ENCODE measurements at places on chromosomes 13 and 19. TPM values are rescaled to one million over a fixed set of nuclear protein-coding genes. Genes with fewer than 3 reads are reported as not detected.

- no peaks in the 10 kb centered on the region for H3K27me3 ChIP-seq
- H3K4me1 ChIP-seq, result no peaks in the 10 kb centered on the region
- DNase-seq, result no peak
- H3K36me3 ChIP-seq, result no peaks in the 10 kb centered on the region
- H3K27ac ChIP-seq, result no peak overlapping the region
- H3K4me3 ChIP-seq, result no peak overlapping the region
Measured at GRCh38 chr13:47484548-47484947, 516.5 kb downstream of the SUCLA2 start.

The NTF4 gene
- not detected for total RNA-seq

DNA sequence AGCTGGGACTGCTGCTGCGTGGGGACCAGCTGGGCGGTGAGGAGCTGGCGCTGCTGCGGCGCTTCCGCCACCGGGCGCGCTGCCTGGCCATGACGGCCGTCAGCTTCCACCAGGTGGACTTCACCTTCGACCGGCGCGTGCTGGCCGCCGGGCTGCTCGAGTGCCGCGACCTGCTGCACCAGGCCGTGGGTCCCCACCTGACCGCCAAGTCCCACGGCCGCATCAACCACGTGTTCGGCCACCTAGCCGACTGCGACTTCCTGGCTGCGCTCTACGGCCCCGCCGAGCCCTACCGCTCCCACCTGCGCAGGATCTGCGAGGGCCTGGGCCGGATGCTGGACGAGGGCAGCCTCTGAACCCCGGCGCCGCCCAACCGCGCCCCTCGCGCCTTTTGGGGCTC, 12.8 kb downstream of the TNFAIP8L1 start:
- no peaks in the 10 kb centered on the region for H3K27me3 ChIP-seq
- H3K4me3 ChIP-seq, result no peak overlapping the region
- H3K4me1 ChIP-seq, result no peaks in the 10 kb centered on the region

The ERICH6B gene
- total RNA-seq, result not detected

GRCh38 chr13:76148926-76149325, 512.8 kb downstream of the LMO7 start:
- H3K27ac ChIP-seq, result no peak overlapping the region
- H3K4me1 ChIP-seq, result no peaks in the 10 kb centered on the region
- H3K27me3 ChIP-seq, result no peaks in the 10 kb centered on the region
- no peak overlapping the region for H3K4me3 ChIP-seq
- H3K36me3 ChIP-seq, result no peaks in the 10 kb centered on the region

GRCh38 chr13:50928659-50929462, 19.3 kb downstream of the RNASEH2B start:
- peaks cover 13% of the 10 kb centered on the region for H3K36me3 ChIP-seq
- H3K27ac ChIP-seq, result no peak overlapping the region
- no peak for DNase-seq
- no peaks in the 10 kb centered on the region for H3K4me1 ChIP-seq

The SYNE4 gene
- not detected for total RNA-seq

GRCh38 chr19:5681391-5682106, 722 bp downstream of the HSD11B1L start:
- H3K4me1 ChIP-seq, result peaks cover 12% of the 10 kb centered on the region
- H3K27ac ChIP-seq, result no peak overlapping the region
- no peaks in the 10 kb centered on the region for H3K36me3 ChIP-seq
- peak overlapping the region; percentile 77 for H3K4me3 ChIP-seq
- no peaks in the 10 kb centered on the region for H3K27me3 ChIP-seq
- DNase-seq, result no peak

DNA sequence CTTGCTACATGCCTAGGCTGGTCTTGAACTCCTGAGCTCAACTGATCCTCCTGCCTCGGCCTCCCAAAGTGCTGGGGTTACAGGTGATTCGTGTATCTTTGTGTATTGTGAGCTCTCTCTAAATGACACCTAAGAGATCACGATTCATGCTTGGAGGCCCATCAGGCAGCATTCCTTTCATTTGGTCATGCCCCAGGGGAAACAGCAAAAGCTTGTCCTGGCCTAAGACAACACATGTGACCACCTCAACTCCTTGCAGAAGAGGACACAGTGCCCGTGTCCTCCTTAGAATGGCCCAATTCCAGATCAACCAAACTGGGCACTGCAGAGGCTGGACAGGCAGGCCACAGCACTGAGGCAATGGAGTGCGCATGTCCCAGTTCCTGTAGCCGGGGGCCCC, 32.5 kb downstream of the ZC3H4 start:
- peak overlapping the region; percentile 15 for H3K27ac ChIP-seq
- DNase-seq, result no peak
- H3K36me3 ChIP-seq, result peaks cover 69% of the 10 kb centered on the region
- H3K4me3 ChIP-seq, result no peak overlapping the region

The GPC6 gene
- total RNA-seq, result 23.2 TPM

DNA sequence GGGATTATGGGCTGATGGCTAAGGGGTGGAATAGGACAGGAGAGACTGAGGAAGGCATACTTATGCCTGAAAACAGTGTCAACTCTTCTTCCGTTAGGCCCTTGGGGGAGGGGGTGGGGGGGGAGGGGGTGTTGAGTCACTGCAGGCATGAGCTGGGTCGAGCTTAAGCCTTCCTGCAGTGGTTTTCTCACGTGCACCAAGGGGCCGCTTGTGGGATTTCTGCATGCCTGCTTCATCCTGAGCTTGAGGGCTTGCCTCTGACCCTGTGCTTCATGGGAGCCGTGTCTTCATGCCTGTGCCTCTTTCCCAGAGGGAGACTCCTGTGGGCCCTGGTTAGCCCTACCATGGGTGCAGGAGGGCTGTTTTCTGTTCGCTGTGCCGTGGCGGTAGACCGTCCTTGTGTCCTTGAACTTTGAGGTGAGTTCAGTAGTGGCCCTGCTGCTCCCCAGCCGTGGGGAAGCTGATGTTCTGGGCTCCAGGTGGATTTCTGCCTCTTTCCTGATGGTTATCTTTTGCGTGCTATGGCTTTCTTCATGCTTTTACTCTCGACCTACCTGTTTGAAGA, 186.1 kb downstream of the PCCA start:
- H3K4me3 ChIP-seq, result no peak overlapping the region
- no peak overlapping the region for H3K27ac ChIP-seq
- no peaks in the 10 kb centered on the region for H3K4me1 ChIP-seq

The DPF1 gene
- total RNA-seq, result not detected

DNA sequence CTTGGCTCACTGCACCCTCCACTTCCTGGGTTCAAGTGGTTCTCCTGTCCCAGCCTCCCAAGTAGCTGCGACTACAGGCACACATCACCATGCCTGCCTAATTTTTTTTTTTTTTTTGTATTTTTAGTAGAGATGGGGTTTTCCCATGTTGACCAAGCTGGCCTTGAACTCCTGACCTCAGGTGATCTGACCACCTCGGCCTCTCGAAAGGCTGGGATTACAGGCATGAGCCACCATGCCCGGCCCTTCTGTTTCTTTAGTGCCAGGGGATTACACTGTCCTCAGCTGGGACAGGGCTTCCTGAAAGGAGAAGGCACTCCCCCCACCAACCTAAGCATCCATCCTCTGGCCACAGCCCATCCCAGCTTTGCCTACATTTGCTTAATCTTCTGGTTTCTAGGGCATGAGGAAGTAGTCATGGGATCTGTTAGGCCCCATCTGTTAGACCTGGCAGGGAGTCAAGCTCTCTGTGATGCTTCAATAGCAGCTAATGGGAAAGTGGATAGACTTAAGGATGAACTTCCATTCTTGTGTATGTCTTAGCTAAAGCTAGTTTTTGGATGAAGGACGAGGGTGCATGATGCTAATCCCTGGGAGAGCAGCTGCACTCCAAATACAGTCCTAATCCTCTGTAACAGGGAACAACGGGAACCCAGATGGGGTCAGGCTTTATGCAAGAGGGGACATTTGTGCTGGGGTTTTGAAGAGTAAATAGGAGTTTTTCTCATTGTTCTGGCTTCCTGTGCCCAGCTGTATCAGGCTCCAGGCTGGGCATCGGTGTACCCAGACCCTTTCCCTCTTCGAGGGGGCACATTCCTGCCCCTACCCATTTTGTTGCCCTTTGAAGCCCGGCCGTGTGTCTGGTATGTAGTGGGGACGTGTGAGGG, 2.6 kb downstream of the VAV1 start:
- H3K27me3 ChIP-seq, result no peaks in the 10 kb centered on the region
- no peak overlapping the region for H3K4me3 ChIP-seq
- H3K36me3 ChIP-seq, result no peaks in the 10 kb centered on the region
- H3K27ac ChIP-seq, result no peak overlapping the region

- DNase-seq, result no peak
- no peak overlapping the region for H3K27ac ChIP-seq
- no peaks in the 10 kb centered on the region for H3K27me3 ChIP-seq
- H3K4me3 ChIP-seq, result no peak overlapping the region
Measured at GRCh38 chr19:41705393-41706174, 2.8 kb upstream of the CEACAM5 start.

DNA sequence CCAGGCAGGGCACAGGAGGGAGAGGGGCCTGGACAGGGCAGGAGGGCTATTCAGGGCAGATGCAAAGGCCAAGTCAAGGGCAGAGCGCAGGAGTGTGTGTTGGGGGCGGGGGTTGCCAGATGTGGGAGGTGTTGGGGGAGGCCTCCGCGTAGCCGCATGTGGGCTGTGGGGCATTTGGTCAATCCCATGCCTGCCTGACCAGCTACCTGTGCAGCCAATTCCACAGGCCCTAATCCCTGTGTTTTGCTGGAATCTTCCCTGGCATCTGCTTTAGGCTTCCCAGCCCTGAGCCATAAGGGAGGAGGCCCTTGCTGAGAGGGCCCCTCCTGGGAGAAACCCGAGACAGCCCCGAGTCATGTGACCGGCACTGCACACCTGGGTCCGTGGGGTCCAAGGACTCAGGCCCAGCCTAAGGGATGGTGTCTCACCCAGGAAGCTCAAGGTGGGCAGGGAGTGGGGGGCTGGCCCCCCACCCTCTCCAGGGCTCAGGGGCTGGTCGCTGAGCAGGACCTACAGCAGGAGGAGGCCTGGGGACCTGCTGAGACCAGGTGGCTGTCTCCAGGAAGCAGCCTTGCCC, 20.3 kb downstream of the RFX1 start:
- H3K27me3 ChIP-seq, result no peaks in the 10 kb centered on the region
- peak overlapping the region; percentile 18 for H3K4me3 ChIP-seq
- no peak for DNase-seq
- H3K27ac ChIP-seq, result peak overlapping the region; percentile 64
- H3K36me3 ChIP-seq, result no peaks in the 10 kb centered on the region
